NB4 (cell line): ENCODE measurements at places on chromosomes 12 and 14.

- DNase-seq = peak; percentile 89
Observed at GRCh38 chr12:1920971-1921370, 2.5 kb upstream of the CACNA2D4 start.

DNA sequence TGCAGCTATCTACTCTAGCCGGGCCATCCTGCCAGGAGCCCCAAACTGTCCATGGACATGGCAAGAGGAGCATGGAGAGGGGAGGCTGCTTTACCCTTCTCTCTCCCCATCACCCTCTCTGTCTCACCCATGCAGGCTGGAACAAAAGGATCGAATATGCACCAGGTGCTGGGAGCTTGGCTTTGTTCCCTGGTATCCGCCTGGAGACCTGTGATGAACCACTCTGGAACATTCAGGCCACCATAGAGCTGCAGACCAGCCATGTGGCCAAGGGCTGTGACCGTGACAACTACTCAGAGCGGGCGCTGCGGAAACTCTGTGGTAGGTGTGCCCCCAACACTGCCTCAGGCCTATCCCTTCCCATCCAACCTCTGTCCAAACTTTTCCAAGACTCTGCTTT lies 5.9 kb downstream of the CLSTN3 start:
- DNase-seq = no peak

GRCh38 chr12:46788072-46788887 lies 37.5 kb downstream of the SLC38A4 start:
- no peak for DNase-seq

DNA sequence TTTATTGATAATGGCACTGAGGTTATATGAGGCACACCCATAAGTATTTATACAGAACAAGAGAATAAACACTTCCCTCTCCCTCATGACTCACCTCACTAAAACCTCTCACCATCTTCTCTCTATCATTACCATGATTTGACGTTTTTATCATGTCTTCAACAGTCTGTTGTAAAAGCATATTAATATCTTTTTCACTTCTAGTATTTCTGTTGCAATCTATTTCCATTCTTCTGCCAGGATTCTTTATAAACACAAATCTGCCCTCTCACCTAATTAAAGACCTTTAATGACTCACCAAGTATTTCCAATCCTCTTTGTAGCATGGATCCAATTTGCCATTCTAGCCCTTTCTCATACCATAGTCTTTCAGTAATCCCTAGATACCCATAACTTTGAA lies 527.7 kb downstream of the SLC16A7 start:
- no peak for DNase-seq

- peak; percentile 42 for DNase-seq
Observed at GRCh38 chr14:22512106-22512814, 76.8 kb downstream of the DAD1 start.

GRCh38 chr14:81209167-81209836 lies 11.5 kb downstream of the GTF2A1 start:
- DNase-seq = peak; percentile 36

DNA sequence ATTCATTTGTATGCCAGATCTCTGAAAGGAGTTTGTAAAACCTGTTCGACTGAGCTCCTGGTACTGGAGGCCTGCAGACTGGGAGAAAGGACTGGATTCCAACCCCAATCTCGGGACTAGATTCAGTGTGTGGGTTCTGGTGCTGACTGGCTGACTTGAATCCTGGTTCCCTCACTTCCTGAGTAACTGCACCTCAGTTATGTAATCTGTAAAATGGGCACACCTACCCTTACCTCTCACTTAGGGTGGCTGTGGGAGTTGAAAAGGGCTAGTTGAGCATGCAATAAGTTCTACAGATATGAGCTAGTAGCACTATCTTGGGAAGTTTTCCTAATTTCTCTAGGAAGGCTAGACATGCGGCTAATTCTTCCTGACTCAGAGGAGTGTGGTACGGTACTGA lies 621.3 kb upstream of the TBX3 start:
- DNase-seq = no peak

GRCh38 chr12:84329938-84330337 lies 582.7 kb downstream of the SLC6A15 start:
- no peak for DNase-seq

- peak; percentile 93 for DNase-seq
Observed at GRCh38 chr12:94240171-94240570, 91.8 kb downstream of the PLXNC1 start.

DNA sequence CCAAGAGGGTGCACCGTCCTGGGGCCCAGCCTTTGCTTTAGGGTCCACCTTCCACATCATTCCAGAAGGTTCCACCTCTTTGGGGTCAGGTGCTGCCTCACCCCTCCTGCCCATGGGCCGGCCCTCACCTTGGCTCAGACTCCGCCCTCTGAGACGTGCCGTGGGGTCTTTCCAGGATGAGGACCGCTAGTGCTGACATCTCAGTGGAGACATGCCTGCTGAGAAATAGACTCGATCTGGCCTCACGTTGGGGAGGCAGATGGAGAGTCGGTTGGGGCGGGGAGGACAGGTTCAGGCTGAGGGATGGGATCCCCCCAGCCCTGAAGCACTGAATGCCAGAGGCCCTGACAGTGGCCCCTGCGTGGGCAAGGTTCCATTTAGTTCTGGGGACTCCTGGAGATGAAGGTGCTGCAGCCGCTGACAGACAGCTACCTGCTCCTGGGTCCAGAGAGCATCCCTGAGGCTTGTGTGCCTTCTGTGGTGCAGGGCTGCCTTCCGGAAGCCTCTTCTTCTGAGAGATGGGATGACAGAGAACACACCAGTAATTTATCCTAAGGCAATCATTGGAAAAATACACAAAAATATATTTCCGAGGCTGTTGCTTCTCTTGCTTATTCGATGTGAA lies 185.3 kb downstream of the KIF26A start:
- DNase-seq = no peak

- DNase-seq = no peak
Observed at GRCh38 chr12:3489057-3489456, 1.9 kb upstream of the PRMT8 start.

DNA sequence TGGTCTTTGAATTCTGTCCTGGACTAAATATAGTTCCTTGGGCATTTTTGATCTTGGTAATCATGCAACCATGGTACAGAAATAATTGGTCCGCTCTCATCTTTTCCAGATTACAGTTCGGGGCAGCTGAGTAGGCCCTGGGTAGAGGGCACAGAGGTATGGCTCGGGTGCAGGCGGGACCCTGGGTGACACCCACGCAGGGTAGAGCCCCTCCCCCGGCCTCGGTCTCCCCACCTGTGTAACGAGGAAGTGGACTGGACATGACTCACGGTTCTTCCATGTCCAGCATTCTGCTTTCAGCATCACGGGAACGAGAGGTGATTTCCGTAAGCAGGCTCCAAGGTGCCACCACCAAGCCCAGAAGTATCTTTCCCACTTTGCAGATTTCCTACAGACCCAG lies 91.0 kb upstream of the DIO3 start:
- no peak for DNase-seq

- DNase-seq = no peak
Observed at GRCh38 chr14:76828339-76829012, 2.3 kb downstream of the LRRC74A start.

GRCh38 chr12:83052890-83053541 lies 366.3 kb downstream of the TMTC2 start:
- no peak for DNase-seq

GRCh38 chr12:31868965-31869364 lies 90.2 kb upstream of the RESF1 start:
- DNase-seq = no peak

- no peak for DNase-seq
Observed at GRCh38 chr12:32609966-32610365, 69.1 kb upstream of the DNM1L start.
